ENCODE measurements at places on chromosomes 11 and 22.

- no peak for DNase-seq
Measured at GRCh38 chr22:20862540-20862939, 3.7 kb downstream of the SNAP29 start.

DNA sequence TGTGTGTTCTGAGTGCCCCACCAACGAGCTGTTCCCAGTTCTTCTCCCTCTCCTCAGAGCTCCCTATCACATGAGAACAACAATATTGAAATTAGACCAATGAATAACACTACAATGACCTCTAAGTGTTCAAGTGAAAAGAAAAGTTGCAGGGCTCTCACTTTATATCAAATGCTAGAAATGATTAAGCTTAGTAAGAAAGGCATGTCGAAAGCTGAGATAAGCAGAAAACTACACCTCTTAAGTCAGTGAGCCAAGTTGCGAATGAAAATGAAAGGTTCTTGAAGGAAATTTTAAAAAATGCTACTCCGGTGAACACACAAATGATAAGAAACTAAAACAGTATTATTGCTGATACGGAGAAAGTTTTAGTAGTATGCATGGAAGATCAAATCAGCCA lies 199.8 kb downstream of the GUCY1A2 start:
- DNase-seq, result no peak

DNA sequence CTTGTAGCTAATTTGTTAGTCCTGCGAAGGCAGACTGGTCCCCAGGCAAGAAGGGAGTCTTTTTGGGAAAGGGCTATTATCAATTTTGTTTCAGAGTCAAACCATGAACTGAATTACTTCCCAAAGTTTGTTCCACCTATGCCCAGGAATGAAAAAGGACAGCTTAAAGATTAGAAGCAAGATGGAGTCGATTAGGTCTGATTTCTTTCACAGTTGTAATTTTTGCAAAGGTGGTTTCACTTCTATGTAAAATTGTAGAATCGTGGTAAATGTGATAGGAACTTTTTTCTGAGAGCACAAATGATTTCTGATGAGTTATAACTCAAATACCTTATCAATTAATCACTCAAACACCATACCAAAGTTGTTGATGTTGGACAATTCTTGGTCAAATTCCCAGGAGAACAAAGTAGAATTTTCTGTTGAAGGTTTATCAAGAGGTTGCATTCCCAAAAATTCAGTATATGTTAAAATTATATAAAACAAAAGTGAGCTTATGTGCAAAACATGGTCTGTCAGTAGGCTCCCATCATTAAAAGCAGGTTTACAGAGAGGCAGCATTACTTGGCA lies 2.9 kb upstream of the CTSC start:
- DNase-seq, result no peak

- DNase-seq, result no peak
Measured at GRCh38 chr22:37141476-37141875, 8.2 kb downstream of the IL2RB start.

DNA sequence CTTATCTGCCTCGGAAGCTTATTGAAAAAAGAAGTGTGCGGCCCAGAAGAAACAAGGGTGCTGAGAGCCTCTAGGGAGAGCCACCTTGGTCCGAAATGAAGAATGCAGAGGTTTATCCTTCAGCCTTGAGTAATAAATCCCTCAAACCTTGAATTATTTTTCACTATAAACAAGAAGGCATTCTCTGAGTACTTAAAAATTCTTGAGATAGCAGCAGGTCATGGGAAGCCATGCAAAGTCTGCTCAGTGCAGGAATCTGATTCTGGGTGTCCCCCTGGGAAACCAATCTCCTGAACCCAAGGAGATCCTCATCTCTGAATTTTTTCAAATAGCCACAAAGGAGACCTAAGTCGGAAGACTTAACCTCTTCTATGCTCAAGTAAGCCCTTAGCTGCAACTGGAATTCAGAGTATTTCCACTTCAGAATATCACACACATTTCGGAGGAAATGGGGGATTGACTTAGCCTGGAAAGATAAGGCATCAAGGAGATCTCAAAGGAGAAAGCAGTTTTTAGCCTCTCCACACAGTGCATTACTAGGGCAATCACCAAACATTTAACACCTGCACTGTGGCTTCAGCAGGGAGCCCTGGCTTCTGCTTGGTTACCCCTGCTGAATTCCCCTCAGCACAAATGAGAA lies 365.0 kb downstream of the ETS1 start:
- DNase-seq, result no peak

DNA sequence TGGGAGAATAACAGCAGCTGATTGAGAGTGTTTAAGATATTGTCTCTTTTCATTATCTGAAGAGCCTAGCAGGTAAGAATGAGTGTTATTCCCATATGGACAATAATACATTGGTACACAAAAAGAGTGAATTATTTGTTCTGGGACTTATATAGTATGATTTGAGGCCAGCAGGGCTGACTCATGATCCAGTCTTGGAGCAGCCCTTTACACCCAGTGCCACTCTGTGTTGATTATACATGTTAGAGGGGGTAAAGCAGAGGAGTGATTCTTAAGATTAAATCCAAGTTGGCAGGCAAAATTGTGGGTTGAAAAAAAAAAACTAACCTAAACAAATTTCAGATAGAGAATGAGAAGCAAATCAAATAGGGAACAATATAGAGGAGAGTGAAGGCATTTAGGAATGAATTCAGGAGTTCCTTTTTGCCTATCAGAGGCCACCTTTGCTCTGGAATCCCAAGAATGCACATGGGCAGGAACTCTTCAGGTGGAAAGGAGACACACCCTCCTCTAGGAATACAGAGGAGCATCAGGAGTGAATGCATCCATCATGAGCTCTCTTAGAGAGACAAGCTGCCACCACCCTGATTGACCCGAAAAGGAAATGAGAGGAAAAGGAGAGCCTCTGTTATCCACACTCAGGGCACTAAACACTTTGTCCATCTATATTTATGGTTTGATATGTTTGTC lies 19.2 kb upstream of the MRGPRX1 start:
- no peak for DNase-seq

DNA sequence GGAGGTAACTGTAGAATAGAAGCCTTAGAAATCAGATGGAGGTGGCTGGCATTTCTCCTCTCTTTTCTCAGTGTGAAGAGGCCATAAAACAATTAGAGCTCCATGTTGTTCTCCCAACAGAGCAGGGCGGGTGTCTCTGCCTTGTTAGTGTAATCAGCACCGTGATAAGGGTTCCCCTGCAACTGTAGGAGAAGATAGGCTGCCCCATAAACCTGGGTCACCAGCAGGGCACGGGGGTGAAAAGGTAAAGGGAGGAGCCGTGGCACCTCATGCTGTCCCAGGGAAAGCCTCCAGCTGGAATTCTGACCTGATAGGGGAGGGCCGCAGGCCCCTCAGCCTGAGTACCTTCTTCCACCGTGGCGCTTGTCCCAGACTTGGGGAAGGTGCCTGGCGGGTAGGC lies 68.7 kb downstream of the ISX start:
- DNase-seq, result no peak

- DNase-seq, result peak; percentile 66
Measured at GRCh38 chr11:115659061-115659963, 155.1 kb upstream of the CADM1 start.

DNA sequence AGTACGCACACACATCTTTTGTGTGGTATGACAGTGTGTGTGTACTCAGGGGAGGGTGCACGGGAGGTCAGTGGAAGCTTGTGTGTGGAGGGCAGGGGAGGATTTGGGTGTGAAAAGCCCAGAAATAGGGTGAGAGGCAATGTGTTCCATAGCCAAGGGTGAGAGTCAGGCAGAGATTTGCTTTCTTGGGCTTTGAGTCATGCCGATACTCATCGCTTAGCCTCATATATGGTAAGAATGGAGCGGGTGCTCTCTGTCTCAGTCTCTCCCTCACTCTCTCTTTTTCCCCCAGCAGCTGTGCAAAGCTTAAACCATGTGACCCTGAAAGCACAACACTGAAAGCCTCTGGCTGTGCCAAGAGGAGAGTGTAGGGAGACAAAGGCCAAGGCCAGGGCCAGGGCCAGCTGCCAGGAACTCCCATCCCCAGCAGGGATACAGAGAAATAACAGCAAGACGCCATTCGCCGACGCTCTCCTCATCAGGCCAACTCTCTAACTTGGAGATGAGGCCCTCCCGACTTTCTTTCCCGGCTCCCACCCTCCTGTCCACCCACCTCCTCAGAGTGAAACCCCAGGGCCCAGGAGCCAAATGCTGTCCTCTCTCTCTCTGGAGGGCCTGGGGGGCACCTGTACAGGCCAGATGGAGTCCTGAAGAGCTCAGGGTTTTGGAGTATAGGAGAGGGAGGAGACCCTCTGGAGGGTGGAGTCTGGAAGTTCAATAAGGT lies 20.3 kb upstream of the MICAL3 start:
- DNase-seq, result no peak

- no peak for DNase-seq
Measured at GRCh38 chr11:70651031-70651430, 252.7 kb downstream of the CTTN start.

GRCh38 chr11:28826807-28827206 lies 718.6 kb downstream of the METTL15 start:
- no peak for DNase-seq

DNA sequence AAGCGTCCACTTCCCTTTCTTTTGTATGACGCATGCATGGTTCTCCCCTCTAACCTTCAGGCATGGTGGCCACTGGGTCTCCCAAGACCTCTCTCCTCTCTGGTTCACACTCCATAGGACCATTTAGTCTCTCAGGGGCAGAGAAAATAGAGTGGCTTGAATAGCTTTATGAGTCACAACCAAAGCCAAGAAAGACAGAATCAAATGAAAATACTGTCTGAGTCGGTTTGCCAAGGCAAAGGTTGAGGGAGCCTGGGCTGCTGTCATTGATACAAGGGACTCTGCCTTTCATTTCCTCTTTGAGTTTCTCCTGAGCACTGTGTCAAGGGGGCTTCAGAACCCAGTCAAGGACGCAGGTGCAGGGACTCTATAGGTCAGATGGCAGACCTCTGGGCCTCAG lies 44.2 kb downstream of the TENM4 start:
- no peak for DNase-seq

DNA sequence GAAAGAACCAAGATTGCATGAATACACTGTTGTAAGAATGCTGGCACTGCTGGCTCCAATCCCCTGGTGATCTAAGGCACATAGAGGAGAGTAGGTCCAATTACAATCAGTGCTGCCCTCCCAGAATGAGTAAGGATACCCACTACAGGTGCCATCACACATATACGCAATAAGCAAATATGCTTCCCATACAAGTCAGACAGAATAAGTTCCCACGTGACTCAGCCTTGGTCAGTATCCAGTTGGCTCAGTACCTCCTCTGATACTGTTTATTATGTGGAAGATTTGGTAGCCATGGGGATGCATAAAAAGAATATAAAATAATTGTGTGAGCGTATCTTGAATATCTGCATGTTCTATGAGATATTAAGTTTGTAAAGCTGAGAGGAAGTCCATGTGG lies 8.9 kb upstream of the OR2D3 start:
- DNase-seq, result no peak

GRCh38 chr11:86415026-86415425 lies 40.3 kb downstream of the CCDC81 start:
- no peak for DNase-seq

GRCh38 chr11:63911440-63911839 lies 5.5 kb downstream of the RCOR2 start:
- peak; percentile 32 for DNase-seq
